ENCODE measurements at places on chromosomes 3 and 15.

- no peak for DNase-seq
Measured at GRCh38 chr3:177146646-177147045, 50.6 kb downstream of the TBL1XR1 start.

DNA sequence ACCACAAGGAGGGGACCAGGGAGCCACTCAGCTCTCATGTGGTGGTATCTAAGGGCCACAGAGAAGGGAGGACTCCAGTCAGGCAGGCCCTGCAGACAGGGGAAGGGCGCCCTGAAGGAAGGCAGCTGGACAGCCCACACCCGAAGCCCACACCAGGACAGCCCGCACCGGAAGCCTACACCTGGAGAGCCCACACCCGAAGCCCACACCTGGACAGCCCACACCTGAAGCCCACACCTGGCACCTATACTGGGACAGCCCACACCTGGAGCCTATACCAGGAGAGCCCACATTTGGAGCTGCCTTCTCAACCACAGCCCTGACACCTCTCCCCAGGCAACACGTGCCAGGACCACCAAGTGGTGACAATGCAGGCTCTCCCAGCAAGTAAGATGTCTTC lies 11.7 kb downstream of the TPRA1 start:
- no peak for DNase-seq

DNA sequence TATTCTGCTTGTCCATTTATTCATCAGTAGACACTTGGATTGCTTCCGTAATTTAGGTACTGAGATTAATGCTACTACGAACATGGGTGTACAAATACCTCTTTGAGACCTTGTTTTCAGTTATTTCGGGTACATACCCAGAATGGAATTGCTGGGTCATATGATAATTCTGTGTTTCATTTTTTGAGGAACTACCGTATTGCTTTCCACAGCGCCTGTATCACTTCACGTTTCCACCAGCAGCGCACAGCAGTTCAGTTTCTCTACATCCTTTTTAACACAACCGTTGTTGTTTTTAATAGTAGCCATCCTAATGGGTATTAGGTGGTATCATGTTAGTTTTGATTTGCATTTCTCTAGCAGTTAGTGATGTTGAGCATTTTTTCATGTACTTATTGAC lies 9.5 kb downstream of the PAK2 start:
- DNase-seq, result peak; percentile 73

GRCh38 chr15:83514584-83514983 lies 67.4 kb downstream of the SH3GL3 start:
- no peak for DNase-seq

DNA sequence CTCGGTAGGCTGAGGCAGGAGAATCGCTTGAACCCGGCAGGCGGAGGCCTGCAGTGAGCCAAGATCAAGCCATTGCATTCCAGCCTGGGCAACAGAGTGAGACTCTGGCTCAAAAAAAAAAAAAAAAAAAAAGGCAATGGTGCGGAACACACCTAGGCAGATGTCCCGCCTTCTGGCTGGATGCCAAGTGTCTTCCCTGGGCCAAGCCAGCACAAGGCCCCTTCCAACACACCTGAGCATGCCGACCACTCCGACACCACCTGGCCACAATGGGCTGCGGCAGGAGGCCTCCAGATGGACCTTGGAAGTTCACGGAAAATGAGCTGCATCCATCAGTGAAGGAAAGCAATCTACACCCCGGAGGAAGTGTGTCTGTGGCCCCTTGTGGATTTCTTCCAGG lies 19.0 kb downstream of the NUP210 start:
- DNase-seq, result no peak

- peak; percentile 48 for DNase-seq
Measured at GRCh38 chr3:195263193-195263924, 7.6 kb downstream of the XXYLT1 start.

DNA sequence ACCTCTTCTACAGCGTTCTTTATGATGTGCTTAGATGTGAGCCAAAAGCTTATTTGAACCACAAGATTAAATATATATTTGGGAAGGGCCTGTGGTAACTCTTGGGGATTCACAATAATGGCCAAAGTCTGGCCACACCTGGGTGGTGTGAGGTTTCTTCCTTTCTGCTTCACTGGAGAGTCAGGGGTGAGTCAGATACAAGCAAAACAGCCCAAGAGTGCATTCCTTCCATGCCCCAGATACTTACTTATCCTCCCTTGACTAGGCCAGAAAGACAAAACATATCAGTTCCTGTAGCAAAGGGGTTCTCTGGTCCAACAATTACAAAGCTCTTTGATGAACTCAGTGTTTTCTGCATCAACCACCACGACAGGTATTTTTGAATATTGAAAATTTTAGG lies 941 bp downstream of the ZBED2 start:
- DNase-seq, result no peak

GRCh38 chr3:145750657-145751056 lies 410.3 kb downstream of the PLOD2 start:
- no peak for DNase-seq

GRCh38 chr15:52255008-52255407 lies 40.6 kb downstream of the MYO5C start:
- DNase-seq, result no peak

DNA sequence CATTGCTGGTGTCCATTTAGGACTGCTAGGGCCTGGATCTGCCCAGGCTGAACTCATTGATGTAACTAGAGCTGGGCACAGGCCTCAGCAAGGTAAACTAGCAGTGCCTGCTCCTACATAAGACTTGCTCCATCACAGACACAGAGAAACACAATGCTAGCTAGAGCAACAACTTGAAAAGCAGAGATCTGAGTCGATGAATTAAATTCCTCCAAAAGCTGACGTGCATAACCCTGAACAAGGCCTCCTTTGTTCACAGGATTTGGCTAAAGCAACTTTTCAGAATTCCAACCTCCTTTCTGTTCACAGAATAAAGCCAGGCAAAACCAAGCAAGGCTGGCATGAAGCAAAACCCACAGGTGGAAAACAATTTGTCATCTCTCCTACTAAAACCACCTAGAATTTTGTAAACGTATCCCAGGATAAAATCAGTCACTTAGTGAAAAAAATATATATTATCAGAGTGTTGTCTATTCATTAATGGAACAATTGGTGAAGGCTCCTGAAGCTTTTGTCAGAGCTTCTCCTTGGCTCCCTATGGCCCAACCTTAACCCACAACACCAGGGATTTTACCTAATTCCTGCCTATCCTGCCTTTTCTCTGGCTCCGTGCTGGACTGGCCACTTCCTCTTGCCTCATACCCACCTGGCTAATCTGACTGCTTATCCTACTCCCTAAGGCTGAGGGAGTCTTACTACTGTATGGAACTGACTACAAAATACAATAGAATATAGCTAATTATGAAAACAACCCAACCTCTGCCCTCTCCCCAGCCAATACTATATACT lies 39.9 kb downstream of the PLCH1 start:
- DNase-seq, result no peak

DNA sequence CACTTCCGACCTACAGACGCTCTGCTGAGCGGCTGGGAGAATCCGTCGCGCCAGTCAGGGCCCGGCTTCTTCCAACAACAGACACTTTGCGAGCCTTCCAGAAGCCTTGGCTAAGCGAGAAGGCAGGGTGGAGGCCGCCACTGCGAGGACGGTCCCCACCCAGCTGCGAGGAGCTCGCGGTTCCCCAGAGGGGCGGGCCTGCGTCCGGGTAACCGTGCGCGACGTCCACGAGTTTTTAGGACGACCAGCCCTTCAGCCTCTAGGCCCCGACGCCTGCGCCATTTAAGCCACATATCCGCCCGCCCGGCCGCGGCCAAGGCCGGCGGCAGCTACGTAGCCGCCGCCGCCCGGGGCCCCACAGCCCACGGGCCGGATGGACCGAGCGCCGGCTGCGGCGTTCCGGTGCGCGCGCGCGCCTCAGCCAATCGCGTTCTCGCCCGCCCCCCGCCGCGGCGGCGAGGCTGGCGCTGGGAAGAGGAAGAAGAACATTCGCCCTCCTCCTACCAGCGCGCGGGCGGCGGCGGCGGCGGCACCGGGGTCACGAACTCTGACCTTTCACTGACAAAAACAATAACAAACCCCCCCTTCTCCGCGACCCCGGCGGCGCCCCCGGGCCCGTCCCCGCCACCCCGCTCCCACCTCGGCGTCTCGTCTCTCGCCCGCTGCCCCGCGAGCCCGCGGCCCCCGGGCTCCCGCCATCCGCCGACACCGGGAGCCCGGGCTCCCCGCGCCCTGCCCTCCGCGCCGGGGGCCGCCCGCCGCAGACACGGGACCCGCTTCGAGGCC lies at the start of gene NR2C2:
Gene NR2C2 (plus strand): TSS at position 484 of the 786 bp plus-strand sequence. CDS start 56,332 bp downstream, outside the sequence.
- DNase-seq, result peak; percentile 78

DNA sequence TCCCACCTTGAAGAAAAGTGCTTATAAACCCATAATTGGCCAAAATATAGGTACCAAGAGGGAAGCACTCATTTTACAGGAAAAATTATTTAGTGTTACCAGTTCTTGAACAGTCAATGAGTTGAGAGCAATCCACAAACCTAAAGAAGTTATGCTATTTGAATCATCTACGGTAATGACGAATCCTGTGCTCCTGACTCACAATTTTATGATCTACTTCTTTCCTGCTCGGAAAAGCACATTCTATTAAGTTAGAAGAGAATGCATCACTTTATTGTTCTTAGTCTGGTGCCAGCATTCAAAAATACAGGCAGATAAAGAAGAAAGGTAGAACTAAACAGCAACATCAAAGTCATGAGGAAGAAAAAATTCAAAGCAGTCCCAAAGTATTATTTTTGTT lies 33.2 kb downstream of the CHRM5 start:
- no peak for DNase-seq

DNA sequence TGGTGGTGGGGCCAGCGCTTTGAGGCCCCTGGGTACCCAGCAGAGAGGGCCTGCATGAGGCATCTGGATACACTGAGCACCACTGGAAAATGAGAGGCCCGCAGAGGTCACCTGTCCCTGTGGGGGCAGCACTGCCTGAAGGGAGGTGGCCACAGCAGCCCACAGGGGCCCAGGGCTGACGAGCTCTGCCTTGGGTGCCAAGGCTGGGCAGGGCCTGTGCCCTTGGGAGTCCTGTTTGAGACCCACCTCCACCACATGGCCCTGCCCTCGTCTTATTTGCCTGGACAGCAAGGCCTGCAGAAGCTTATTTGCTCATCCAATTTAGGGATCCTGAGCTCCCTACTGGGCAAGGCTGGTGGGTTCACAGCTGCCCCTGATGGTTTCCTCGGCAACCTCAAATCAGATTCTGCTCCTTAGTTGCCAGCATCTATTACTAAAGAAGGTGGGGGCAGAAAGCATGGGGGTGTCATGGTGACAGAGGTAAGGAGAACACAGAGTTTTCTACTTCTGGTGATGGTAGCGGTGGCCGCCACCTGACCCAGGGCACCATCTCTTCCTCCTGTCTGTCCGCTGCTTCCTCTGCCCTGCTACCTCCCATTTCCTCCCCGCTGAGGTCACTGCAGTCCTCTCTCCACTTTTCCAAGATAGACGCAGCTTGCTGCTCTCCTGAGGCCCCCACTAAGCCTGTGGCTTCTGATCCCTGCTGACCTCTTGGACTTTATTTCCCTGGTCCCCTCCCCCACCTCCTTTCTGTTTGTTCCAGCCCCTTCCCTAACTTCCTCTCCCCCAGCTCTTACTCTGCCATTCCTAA lies 62.9 kb downstream of the HMCES start:
- no peak for DNase-seq

DNA sequence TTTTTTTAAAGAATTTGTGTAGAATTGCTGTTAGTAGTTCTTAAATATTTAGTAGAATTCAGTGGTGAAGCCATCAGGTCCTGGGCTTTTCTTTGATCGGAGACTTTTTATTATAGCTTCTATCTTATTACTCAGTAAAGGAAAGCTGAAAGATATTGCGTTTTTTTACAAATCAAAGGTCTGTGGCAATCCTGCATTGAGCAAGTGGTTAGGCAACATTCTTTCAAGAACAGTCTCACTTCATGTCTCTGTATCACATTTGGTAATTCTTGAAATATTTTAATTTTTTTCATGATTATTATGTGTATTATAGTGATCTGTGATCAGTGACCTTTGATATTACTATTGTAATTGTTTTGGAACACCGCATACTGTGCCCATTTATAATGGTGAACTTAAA lies 140.8 kb downstream of the UNC13C start:
- DNase-seq, result peak; percentile 38

DNA sequence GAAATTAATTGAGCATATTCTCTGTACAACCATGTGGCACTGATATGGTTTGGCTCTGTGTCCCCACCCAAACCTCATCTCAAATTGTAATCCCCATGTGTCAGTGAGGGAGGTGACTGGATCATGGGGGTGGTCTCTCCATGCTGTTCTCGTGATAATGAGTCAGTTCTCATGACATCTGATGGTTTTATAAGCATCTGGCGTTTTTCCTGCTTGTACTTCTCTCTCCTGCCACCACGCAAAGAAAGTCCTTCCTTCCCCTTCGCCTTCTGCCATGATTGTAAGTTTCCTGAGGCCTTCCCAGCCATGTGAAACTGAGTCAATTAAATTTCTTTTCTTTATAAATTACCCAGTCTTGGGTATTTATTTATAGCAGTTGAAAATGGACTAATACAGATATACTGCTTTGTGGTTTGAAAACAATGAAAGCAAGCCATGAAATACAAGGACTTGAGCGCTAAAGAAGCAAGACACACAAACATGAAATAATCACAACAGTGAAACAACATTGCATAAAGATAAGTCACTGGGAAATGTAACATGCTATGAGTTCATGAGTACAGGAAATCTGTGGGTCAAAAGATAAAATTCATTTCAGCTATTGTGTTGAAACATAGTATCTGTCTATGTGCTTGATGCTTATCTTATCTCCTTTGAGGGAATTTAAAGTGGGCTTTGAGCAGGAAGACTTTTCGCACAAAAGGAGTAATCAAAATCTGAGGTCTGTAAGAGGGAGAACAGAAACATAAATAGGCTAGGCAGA lies 288.7 kb downstream of the GBE1 start:
- no peak for DNase-seq

DNA sequence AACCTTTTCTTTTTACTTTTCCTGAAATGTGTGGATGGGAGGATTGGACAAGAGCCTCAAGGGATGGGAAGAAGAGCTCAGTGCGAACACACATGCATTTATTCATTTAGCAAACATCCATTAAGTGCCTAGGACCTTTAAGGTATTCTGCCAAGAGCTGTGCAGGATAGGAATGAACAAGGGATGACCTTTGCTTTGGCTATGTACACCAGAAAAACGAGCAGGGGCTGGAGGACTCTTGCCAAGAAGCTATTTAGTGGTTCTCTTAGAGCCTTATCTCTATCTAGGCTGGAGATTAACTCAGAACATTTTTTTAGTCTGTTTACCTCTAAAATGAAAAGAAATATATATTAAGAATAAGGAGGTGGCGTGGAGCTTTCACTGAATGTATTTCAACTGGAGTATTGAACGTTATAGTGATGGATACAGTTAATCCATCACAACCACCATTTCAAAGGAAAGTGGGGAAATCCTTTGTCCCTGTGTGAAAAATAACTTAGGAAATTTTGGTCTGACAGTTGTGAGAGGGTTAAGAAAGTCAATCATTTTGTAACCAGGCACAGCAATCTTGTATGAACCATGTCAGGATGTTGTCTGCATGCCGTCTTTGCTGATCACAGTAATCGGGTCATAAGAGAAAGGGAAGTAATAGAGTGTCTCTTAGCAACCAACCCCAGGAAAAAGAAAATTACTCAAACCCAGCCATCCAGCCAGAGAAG lies 279.0 kb downstream of the LPP start:
- DNase-seq, result peak; percentile 60

DNA sequence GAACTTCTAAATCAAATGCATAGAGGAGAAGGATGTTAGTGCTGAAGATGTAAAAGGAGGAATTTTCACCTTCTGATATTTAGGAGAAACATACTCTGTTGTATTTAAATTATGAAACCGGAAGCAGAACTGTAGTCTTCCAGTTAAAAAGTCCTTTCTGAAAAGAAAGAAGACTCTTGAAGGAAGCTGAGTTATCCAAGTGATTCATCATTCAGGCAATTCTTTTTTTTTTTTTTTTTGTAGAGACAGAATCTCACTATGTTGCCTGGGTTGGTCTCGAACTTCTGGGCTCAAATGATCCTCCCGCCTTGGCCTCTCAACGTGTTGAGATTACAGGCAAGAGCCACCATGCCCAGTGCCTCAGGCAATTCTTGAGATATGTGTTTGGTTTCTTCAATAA lies 424.8 kb upstream of the TPM1 start:
- peak; percentile 2 for DNase-seq

Measured in MV-4-11 (cell line).